ENCODE measurements at places on chromosomes 13 and 19. TPM values are rescaled to one million over a fixed set of nuclear protein-coding genes. Genes with fewer than 3 reads are reported as not detected.
A peak's percentile ranks its signal among the peaks of the same experiment; 100 is the strongest.

DNA sequence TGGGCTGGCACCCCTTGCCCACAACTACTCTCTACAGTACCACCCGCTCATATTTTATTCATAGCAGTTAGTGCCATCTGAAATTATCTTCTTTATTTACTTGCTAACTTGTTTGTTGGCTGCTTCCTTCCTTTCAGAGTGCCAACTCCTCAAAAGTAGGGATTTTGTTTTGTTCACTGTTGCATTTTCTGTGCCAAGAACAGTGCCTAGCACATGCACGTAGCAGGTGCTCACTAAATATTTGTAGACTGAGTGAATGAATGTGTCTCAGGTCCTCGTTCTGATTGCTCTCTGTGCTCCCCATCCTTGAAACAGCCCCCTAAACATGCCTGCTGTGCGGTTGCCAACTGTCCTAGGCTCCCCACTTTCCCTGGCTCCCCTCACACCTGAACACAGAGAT is 1.5 kb downstream of the GIPC1 start:
- no peak overlapping the region for H3K4me3 ChIP-seq
- H3K27ac ChIP-seq = no peak overlapping the region
- peaks cover 16% of the 10 kb centered on the region for H3K4me1 ChIP-seq
- H3K36me3 ChIP-seq = no peaks in the 10 kb centered on the region
- no peak for DNase-seq

DNA sequence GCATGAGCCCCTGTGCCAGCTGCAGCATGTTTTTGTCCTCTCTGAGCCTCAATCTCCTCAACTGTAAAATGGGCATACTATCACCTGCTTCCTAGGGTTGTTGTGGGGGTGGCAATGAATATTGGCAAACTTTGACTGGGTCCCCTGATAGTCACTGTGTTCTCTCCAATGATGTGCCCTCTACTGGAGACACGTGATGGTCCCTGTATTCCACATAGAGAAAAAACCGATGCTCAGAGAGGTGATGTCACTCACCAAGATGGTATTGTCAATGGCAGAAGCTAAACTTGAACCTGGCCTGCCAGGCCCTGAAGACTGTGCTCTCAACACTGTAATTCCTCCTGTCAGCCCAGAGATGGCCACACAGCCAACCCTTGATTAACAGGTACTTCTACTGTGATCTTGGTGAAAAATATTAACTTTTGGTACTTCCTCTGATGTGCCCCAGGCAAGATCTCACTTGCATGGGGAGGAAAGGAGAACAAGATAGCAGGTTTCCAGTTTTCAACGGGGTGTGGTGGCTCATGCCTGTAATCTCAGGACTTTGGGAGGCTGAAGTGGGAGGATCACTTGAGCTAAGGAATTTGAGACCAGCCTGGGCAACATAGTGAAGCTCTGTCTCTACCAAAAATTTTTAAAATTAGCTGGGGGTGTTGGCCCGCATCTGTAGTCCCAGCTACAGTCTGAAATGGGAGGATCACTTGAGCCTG is 3.6 kb downstream of the CEACAM20 start:
- H3K36me3 ChIP-seq = no peaks in the 10 kb centered on the region
- no peak overlapping the region for H3K4me3 ChIP-seq
- no peaks in the 10 kb centered on the region for H3K4me1 ChIP-seq
- H3K27me3 ChIP-seq = peaks cover 7% of the 10 kb centered on the region

DNA sequence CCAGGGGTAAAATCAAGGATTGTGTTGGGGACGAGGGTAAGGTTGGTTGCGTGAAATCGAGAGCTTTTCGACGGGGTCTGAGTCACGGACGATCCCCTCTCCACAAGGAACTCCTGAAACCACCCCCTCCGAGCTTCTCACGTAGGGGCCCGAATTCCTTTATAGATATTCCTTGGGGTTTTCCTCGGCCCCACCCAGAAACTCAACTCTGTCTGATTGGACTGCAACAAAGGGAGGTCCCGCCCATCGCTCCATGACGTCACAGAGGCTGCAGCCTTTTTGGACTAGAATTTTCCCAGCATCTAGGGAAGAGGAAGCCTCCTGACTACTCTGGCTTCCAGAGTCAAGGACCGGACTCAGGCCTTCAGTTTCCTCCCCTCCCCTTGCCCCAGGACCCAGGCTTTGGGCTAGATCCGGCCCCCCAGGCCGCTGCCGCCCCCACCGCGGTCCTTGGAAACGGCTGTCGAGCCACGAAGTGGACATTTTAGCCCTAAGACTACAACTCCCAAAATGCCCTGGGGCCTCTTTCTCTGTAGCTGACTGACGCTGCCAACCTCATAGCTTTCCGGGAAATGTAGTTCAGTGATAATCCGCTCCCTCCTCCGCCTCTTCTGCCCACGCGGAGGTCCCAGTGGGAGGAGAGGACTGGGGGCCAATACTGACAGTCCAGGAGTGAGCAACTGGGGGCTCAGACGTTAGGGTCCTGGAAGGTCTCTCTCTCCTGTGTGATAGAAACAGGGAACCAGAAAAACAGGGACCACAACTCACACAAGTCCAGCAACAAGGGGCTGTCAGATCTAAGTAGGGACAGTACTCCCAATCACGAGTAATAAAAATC is at the start of gene IZUMO1:
Gene IZUMO1 (minus strand): TSS at position 172 of the 838 bp plus-strand sequence. CDS start 1,050 bp downstream, outside the sequence.
- peaks cover 11% of the 10 kb centered on the region for H3K4me1 ChIP-seq
- no peaks in the 10 kb centered on the region for H3K36me3 ChIP-seq
- H3K27me3 ChIP-seq = peaks cover 6% of the 10 kb centered on the region
- H3K4me3 ChIP-seq = no peak within 1 kb of the TSS
- H3K27ac ChIP-seq = no peak within 1 kb of the TSS
- DNase-seq = peak; percentile 64

ZNF667 gene
- 2.8 TPM for polyA plus RNA-seq

GRCh38 chr13:28171266-28171665 is 32.9 kb downstream of the PAN3 start:
- H3K4me1 ChIP-seq = peaks cover 6% of the 10 kb centered on the region
- no peaks in the 10 kb centered on the region for H3K27me3 ChIP-seq
- H3K4me3 ChIP-seq = no peak overlapping the region
- DNase-seq = no peak
- H3K27ac ChIP-seq = no peak overlapping the region

- no peak overlapping the region for H3K4me3 ChIP-seq
- no peaks in the 10 kb centered on the region for H3K36me3 ChIP-seq
- no peak overlapping the region for H3K27ac ChIP-seq
- DNase-seq = no peak
These were observed 440.3 kb downstream of the IRS2 start for GRCh38 chr13:109346060-109346459.

DNA sequence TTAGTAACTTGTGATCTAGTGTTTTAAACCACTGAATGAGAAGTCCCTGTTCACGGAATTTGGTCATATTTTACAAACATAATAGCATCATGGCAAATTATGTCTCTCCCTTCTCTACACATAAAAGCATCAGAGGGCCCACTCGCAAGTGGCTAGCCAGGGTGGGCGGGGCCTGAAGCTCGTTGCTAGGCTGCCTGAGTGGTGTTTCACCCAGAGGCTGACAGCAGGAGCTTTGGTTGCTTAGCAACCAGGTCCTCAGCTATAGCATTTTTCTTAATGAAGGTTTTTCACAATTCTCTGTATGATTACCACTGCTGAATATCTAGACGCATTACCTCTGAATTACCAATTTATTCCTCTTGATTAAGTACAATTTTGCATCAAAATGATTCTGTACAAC is 126.5 kb downstream of the NALCN start:
- no peak for DNase-seq
- no peaks in the 10 kb centered on the region for H3K4me1 ChIP-seq

NAT14 gene
- 23.2 TPM for polyA plus RNA-seq

FCER2 gene
- polyA plus RNA-seq = 497 TPM

DNA sequence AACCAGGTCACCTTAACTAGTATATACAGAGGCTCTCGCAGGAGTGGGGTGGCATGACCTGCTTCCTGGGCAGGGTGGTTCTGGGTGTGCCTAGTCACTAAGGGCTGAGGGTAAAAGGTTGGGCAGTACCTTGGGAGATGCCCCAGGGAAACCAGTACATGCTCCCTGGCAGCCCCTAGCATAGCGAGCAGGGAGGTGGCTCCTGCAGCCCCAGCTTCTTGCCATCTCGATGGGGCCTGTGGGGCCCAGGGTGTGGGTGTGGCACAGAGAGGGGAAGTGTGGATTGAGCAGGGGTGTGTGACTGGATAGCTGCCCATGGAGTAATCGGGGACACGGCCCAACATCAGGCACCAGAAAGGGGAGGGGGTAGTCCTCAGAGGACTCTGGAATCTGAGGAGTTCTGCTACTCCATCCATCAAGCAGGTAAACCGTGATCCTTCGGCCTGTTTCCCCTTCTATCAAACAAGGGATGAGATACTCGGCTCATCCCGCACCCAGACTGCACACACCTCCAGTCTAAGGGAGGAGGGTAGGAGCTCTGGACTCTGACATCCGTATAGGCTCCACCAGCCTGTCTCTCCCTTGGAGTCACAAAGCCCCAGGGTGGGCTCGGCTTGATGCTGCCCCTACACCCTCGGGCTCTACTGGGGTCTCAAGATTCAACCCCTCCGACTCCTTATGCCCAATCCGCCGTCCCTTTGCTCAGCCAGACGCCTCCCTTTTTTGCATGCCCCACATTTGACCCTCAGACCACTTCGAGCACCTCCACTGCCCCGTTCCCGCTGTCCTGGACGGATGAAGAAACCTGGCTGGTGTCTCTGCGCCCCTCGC is 1.1 kb downstream of the ZBTB45 start:
- peak overlapping the region; percentile 76 for H3K27ac ChIP-seq
- peak overlapping the region; percentile 73 for H3K4me3 ChIP-seq
- H3K4me1 ChIP-seq = peaks cover 25% of the 10 kb centered on the region
- H3K36me3 ChIP-seq = peaks cover 12% of the 10 kb centered on the region
- DNase-seq = no peak

DNA sequence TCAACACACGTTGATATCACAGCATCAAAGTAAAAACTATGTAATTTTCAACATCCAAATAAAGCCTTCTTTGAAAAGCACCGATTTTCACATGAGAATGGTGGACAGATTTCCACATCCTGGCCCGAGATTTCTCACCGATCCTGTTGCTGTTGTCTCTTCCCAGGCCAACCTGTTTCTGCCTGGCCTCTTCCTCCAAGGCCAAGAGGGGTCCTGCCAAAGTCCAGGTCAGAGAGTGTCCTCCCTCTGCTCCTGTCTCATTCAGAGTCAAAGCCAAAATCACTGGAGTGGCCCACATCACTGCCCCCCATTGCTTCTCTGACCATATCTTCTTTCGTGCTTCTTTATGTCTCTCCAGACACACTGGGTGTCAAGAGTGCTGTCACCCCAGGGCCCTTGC is 49.5 kb downstream of the CHST8 start:
- no peaks in the 10 kb centered on the region for H3K4me1 ChIP-seq
- no peak overlapping the region for H3K27ac ChIP-seq
- H3K36me3 ChIP-seq = no peaks in the 10 kb centered on the region
- DNase-seq = no peak
- no peaks in the 10 kb centered on the region for H3K27me3 ChIP-seq

IGFL3 gene
- not detected for polyA plus RNA-seq

DNA sequence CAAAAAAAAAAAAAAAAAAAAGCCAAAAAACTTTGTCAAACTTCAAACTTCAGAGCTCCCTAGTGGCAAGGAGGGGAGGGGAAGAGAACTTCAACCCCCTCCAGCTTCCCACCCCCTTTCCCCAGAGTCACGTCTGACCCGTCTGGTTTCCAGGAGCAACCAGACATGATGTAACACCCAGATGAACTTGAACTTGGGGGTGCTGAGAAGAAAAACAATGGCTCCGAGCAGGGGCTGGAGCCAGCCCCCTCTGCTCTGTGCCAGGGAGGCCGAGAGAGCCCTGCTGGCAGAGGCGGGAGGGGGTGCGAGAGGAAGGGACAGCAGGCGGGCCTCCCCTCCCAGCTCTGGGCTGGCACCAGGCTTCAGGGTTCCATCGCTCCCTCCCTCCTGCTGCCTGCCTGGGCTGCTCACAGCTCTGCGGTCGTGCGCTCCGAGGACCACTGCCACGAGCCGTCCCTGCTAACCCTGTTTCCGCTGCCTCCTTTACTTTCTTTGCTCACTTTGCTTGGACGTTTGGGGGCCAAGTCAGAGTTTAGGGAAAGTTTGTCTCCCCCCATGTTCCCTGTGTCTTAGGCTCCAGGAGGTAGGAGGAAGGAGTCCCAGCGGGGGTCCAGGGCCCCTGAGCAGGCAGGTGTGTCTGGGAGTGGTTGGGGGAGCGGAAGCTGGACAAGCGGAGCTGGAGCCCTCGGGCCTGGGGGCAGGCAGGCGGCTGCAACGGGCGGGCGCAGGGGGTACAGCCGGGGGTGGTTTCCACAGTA is 11.1 kb downstream of the LYL1 start:
- no peak overlapping the region for H3K4me3 ChIP-seq
- no peaks in the 10 kb centered on the region for H3K36me3 ChIP-seq
- H3K27ac ChIP-seq = no peak overlapping the region
- H3K27me3 ChIP-seq = no peaks in the 10 kb centered on the region

GRCh38 chr13:110925023-110925612 is 10.2 kb upstream of the ANKRD10 start:
- H3K4me1 ChIP-seq = peaks cover 15% of the 10 kb centered on the region
- H3K4me3 ChIP-seq = no peak overlapping the region
- DNase-seq = peak; percentile 38
- H3K36me3 ChIP-seq = no peaks in the 10 kb centered on the region
- no peaks in the 10 kb centered on the region for H3K27me3 ChIP-seq
- H3K27ac ChIP-seq = no peak overlapping the region

ZNF728 gene
- not detected for polyA plus RNA-seq

DNA sequence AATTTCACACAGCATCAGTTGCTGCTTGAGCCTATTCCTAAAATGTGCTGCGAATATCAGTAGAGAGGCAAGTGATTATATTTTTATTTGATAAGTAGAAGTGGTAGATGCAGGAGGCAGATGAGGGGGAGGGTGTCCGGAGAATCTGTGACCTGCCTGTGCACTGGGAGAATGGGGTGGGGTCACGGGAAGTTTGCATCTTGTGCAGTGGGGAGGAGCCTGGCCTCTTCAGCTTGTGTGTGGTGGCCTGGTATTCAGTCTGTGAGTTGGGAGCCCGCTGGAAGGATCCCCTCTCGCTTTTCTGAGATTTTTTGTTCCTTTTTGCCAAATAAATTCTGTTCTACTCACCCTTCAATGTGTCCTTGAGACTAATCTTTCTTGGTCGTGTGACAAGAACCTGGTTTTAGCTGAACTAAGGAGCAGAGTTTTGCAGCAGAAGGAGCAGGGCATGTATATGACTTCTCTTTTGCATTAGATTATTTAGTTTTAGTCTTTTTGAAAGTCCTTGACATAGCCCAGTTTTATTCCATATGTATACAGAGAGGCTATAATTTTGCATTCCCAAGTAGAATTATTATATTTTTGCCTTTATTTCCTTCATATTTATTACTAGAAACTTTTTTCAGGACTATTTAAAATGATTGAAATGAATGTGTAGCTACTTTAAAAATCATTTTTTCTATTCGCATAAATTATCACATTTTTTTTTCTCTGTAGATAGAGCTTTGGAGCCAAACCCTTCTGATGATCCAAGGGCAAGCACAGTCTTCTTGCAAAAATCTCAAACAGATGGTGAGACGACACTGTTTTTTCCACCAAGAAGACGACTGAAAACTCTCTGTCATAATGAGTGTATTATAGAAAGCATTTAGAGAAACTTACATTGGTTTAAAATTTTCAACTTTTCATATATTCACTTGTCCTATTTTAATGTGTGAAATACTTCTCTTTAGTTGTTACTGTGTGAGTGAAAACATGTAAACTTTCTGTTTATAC is 1257.2 kb downstream of the UQCRFS1 start:
- no peaks in the 10 kb centered on the region for H3K27me3 ChIP-seq
- H3K27ac ChIP-seq = no peak overlapping the region
- H3K4me1 ChIP-seq = no peaks in the 10 kb centered on the region
- H3K36me3 ChIP-seq = no peaks in the 10 kb centered on the region

Measured in B cell (primary cell).